Activated CD4-positive, alpha-beta T cell treated with anti-CD3 and anti-CD28 coated beads, Interleukin-2, amount 10 ng/mL, durations not matched to agents 7 days and 5 days (primary cell): ENCODE measurements at places on chromosomes 3 and 15.

DNA sequence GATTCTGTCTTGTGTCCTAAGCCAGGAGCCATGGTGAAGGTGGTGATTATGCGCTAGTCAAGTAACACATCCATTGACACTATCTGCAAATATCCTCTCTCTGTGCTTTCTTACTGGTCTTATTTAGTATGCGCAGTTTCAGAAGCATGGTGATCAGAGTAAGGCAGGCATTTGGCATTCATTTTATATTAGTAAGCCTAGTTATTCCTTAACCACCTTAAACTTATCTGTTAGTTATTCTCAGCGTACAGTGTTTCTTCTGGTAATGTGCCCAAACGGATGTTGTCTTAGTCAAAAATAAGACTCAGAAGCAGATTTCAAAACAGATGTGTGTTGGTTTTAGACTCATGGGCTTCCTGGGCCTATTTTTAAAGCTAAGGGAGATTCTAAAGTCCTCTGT is 329.2 kb downstream of the GRM7 start:
- no peak for DNase-seq

GRCh38 chr3:47089630-47090029 is 74.3 kb downstream of the SETD2 start:
- no peak for DNase-seq

DNA sequence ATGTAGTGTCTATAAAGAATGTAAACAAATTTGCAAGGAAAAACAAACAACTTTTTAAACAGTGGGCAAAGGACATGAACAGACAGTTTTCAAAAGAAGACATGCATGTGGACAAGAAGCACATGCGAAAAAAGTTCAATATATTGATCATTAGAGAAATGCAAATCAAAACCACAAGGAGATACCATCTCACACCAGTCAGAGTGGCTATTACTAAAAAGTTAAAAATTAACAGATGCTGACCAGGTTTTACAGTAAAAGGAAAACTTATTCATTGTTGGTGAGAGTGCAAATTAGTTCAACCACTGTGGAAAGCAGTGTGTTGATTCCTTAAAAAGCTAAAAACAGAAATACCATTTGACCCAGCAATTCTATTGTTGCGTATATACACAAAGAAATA is 47.1 kb upstream of the LSAMP start:
- DNase-seq, result no peak

- DNase-seq, result no peak
Observed at GRCh38 chr15:82129149-82129692, 83.4 kb upstream of the MEX3B start.

- DNase-seq, result no peak
Observed at GRCh38 chr3:88141458-88142083, 8.2 kb upstream of the C3orf38 start.

GRCh38 chr3:161550491-161551195 is 54.0 kb downstream of the OTOL1 start:
- DNase-seq, result no peak

DNA sequence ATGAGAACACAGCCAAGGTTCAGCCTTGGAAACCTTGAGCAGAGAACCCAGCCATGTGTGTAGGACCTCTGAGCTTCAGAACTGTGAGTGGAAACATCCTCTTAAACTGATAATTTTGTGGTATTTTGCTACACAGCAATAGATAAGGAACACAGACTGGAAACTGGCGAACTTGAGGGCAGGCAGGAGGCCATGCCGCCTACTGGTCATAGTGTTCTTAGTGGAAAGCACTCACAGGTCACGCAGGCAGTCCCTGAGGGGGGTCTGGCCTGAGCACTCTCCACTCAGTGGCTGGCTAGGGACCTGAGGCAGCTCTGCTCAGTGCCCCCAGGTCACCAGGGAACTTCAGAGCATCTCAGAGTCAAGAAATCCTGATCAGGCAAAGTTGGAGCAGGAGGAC is 9.7 kb upstream of the XIRP1 start:
- DNase-seq, result no peak

DNA sequence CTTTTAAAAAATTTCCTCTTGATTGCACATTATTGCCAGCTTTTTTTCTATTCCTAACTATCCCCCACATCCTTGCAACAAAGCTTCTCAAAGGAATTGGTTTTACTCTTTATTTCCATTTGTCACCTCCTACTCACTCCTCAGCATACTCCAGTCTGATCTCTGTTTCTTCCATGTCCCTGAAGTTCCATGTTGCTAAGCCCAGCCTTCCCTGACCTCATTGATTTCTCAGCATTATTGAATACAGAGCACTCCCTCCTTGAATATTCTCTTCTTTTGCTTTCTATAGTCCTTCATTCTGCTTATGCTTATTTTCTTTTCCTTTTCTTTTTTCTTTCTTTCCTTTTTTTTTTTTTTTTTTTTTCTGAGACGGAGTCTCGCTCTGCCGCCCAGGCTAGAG is 10.7 kb downstream of the ARID3B start:
- DNase-seq, result no peak

GRCh38 chr15:61398310-61398709 is 169.2 kb upstream of the RORA start:
- DNase-seq, result no peak

DNA sequence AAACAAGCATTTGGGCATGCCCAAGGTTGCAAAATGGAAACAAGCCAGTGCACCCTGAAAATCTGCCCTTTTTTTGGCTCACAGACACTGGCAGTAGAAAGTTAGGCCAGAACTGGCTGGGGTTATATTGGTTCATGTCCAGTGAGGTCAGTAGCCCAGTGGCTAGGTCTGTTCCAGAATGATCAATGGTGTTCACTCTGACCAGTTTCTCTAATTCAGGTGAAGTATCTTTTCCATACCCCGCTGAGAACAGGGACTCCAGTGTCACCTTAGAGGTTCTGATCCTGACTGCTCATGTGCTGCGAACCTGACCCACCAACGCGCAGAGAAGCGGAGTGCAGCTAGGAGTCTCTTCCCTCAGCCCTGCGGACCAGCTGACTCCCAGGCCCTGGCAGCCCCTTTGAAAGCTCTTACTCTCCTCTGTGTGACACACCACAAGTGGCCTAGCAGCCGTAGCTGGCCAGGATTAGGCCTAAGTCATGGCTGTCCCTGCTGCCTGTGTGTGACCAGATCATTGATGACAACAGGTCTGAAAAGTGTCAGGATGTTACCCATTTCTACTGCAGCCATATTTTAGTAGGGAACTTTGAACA is 123.5 kb downstream of the GHSR start:
- no peak for DNase-seq

DNA sequence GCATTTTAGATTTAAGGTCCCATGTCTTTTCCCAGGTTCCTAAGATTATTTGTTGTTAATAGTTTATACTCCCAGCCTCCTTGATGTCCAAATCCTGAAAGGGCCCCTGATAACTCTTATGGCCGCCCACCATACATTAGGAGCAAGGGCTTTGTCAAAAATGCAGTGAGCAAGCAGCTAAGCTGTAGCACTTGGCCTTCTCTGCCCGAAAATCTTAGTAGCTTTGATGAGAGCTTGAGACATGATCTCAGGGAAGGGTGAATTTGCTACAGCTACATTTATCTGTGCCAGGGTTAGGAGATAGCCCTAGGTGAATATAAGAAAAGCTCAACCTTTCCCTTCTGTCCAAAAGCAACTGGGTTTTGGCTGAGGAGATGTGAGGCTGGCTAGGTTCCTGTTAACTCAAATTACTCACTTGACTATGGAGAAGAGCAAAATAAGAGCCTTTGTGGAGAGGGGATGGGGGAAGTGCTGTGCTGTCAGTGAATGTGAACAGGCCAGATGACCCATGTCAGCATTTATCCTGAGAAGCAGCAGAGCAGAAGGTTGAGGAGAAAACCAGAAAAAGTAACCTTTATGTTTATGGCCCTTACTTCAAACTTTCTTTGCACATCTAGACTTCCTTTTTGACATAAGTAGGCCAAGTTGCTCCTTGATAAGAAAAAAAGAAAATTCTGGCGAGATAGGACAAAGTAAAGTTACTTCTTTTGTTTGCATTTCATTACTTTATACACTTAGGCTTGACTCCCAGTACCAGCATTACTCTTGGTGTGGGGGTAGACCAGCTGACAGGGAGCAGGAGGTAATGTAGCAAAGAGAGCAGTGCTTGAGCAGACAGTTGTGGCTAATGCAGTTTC is 21.1 kb downstream of the MAPK6 start:
- no peak for DNase-seq

GRCh38 chr3:108156312-108156853 is 65.6 kb upstream of the CD47 start:
- DNase-seq, result no peak

GRCh38 chr15:25093455-25094029 is 138.8 kb downstream of the SNRPN start:
- no peak for DNase-seq

GRCh38 chr15:52440414-52440813 is 88.3 kb downstream of the MYO5A start:
- DNase-seq, result no peak

DNA sequence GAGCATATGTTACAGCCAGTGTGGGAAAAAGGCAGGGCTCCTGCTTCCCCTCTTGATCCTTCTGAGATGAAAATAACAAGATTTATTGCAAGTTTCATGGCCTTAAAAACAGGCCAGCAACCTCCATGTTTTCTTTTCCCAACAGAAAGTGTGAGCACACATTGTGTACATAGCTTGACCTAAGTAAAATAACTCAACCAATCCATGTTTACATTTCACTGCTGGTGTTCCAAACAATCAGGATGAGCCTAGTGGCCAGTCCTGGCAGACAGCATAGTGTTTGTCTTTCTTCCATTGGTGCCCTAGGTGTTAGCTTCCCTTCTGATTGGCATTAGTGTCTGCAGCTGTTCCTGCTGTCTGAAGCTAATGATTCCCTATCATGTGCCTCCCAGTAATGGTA is 847.7 kb downstream of the EPHA3 start:
- DNase-seq, result no peak

DNA sequence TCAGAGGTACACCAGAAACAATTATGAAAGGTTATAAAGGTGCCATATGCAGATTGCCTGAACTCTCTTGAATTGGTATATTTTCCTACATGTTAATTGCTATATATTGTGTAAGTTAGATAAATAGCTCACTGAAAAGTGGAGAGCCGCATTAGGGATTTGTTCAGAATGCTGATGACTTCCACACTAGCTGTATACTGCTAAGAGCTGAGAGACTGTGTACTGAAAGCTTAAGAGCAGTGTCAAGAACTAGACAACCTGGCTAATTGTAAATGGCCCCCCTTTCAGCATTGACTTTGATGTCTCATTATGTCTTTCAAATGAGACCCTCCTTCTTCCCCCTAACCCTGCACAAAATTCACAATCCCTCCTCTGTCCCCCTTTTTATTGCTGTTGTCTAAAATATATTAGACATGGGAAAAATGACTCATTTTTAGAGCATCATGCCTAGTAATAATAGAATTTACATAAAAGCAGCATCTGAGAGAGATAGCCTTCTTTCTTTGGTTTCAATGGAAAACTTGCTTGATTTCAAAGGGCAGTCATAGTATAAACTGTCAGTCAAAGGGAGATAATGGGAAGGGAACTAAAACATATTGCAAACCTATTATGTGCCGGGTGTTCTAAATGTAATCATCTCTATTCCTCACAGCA is 34.7 kb upstream of the GREM1 start:
- no peak for DNase-seq

DNA sequence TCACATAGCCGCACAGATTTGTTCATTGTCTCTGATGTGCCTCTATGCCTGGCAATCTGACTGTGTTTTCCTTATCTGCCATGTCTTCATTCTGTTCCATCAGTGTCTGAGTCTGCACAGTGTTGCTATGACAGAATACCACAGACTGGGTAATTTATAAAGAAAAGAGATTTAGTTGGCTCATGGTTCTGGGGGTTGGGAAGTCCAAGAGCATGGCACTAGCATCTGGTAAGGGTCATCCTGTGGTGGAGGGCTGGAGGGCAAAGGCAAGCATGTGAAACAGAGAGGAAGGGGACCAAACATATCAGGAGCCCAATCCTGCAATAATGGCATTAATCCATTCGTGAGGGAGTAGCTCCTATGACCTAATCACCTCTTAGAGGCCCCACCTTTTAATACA is 11.9 kb upstream of the HCN4 start:
- DNase-seq, result no peak

DNA sequence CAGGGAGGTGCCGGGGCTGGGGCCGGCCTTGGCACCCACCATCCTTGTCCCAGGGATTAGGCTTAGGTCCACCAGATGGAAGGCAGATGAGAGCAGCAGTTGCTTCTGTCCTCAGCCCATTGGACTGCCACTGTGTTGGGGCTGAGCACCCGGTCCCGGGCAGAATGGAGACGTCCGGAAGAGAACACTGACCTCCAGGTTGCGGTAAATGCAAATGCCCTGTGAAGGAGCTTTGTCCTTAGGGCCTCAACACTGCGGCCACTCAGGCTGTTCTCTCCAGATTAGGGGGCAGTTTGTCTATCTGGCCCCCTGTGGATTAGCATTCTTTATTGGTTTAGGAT is at the start of gene SERINC4:
TSS of gene SERINC4 (minus strand) at position 276 of the 341 bp plus-strand sequence. CDS start at position 42, 234 bp downstream.
- DNase-seq, result no peak

DNA sequence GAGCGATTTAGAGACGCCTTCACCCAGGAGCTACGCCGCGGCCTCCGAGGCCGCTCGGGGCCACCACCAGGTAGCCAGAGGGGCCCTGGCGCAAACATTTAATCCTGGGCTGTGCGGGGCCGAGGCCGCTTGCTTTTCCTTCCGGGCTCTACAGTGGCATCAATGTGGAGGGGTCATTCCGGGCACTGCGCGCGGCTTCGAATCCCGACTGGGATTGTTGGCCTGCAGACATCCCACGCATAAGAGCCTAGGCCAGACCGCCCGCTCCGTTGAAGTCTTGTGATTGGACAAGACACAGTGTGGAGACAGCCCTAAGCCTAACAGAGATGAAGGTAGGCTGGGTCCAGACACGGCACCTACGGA is 568 bp upstream of the NCBP2 start:
- peak; percentile 22 for DNase-seq

DNA sequence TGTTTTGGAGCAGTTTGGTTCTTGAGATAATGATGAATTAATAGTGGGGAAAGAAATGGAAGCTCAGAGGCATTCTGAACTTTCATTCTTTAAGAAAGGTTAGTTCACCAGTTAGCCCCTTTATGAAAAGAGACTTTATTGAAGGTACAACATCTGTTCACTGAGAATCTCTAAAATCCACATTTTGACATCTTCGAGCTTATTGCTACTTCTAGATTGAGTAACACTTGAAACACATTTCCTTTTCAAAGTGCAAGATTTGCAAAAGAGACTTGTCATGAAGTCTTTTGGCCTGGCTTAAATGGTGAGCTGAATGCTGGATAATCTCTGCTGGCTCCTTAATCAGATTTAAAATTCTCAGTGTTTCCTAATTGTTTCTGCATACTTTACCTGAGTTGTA is 42.3 kb downstream of the RAB8B start:
- DNase-seq, result no peak

GRCh38 chr15:79431636-79432344 is at the start of gene MINAR1:
MINAR1 (plus strand) TSS chr15:79432336; CDS start chr15:79456148, 23,812 bp downstream.
- DNase-seq, result no peak

DNA sequence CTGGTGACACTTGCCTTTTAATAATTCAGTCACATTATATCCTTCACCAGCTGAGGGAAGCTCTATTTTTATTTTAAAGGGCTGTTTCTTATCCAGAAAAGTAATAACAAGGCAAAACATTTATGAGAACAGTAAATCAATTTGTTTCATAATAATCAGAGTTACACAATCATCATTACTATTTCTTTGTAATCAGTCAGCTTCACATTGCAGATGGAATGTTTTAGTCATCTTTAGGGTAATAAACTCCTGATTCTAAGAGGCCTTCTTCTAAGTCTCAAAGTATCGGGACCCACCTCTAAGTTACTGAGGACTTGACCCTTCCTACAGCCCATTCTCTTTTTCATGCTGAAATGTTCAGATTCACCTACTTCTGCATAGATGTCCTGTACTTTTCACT is 298.3 kb upstream of the TGFBR2 start:
- no peak for DNase-seq
